ENCODE measurements at places on chromosomes 4 and X.

GRCh38 chr4:163757219-163757618 lies 262.7 kb downstream of the TMA16 start:
- DNase-seq = no peak

GRCh38 chr4:118314221-118314620 lies 38.6 kb downstream of the PRSS12 start:
- DNase-seq = no peak

GRCh38 chr4:40669504-40669903 lies 39.8 kb upstream of the RBM47 start:
- no peak for DNase-seq

DNA sequence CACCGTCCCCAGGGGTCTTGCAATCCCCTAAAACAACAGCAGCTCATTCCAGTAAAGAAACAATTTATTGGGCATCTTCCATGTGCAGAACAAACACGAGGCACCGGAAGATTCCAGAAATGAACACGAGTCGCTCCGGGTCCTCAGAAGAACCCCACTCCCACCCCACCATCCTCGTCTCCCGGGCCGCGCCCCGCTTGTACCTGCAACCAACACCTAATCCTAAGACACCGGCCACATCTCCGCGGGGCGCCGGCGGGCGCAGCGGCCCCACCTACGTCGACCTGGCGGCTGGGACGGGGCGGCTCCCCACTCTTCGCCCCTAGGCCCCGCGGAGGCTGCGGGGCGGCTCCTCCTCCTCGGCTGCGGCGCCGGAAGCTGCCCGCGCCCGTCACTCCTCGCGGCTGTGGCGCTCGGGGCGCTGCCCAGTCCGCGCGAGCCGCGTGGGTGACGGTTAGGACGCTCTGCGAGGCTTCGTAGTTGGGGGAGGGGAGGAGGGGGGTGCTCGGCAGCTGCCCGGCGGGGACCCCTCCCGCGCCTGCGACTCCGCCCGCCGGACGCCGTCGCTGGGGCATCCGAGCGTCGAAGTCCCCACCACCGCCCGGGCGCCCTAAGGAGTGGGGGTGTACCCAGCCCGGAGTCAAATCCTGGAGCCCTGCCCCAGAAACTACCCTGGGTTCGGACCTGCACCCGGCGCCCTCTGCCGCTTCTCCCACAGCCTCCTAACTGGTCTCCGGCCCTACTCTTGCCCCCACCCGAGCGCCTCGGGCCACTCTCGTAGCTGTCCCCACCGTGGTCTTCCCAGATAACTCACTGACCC lies at the start of gene CCDC158:
Gene CCDC158 (minus strand): TSS at position 380 of the 820 bp plus-strand sequence. CDS start 17,934 bp downstream, outside the sequence.
- DNase-seq = no peak

GRCh38 chrX:17737710-17737985 lies 355 bp downstream of the SCML1 start:
- no peak for DNase-seq

GRCh38 chr4:72690771-72691170 lies 121.8 kb upstream of the ADAMTS3 start:
- DNase-seq = no peak

DNA sequence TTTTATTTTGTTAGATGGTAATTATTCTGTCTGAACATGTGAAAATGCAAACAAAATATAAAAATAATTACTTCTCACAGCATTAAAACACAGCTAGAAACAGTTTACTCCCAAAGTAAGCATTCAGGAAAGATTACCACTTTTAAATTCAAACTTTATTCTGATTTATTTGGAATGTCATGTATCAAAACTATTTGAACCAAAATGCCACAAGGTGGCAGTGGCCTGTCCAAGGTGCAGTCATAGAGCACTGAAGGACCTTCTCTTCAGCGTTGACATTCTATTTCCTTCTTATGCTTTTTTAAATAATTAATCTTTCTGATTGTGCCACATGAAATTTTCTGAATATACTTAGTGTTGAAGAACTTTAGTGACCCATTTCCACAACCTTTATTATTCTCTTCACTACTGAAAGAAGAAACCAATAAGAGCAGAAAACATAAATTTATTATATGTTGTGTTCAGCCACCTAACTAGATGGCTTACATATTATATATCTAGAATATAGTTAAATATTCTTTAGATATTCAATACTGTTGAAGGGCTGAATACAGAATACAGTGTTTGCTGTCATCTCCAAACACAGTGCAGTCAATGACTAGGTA lies 283.6 kb downstream of the CFAP299 start:
- no peak for DNase-seq

DNA sequence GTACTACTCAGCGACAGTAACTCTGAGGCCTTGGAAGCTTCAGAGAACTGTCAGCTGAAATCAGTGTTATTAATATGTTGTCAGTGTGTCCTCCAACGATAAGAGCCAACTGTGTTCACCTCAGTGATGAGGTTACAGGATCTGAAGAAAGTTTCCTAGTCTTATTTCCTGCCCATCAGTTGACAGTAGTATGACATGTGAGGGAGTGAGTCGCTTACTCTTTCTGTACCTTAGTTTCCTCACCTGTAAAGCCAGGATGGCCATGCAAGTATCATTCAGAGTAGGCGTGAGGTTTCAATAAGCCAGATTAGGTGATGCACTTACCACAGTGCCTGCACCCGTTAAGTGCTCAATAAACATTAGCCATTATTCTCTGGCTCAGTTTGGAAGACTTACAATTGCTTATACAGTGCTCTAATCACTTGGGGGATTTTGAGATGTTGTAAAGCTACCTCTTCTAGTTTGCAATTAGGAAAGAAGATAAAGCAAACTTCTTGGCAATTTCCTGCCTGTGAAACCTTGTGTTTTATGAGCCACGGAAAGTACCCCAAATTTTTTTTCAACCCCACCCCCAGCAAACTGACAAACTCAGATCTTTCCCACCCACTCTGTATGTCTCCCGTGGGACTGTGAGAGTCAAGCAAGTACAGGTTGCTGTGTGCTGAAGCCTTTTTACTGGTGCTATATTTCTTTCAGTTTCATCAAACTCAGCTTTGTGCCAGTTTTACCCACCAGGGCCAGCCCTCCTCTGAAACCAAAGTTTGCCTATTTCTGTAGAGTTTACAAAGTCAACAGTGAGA lies 62.2 kb downstream of the ANXA3 start:
- DNase-seq = no peak

DNA sequence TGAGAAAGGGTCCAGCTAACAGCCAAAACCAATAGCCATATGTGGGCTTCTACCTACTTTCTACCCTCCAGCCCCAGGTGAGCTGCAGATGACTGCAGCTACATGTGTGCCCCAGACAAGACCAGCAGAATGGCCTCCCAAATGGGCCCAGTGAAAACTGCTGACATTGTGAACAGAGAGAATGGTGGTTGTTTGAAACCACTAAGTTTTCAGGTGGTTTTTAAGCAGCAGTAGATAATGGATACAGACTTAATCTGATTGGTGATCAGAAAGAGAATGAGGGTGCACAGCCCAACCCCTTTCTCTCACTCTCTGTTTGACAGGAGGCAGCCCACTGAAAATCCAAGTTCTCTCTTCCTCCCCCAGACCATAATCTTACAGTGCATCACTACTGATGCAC lies 42.5 kb upstream of the BBS12 start:
- DNase-seq = no peak

DNA sequence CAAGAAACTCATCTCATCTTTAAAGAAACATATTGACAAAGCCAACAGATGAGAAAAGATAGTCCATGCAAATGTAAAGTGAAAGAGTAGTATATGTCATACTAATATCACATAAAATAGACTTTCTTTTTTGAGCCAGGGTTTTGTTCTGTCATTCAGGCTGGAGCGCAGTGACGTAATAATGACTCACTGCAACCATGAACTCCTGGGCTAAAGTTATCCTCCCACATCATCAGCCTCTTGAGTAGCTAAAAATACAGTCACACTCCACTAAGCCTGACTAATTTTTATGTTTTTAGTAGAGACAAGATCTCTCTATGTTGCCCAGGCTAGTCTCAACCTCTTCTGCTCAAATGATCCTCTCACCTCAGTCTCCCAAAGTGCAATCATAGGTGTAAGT lies 51.8 kb upstream of the TRAM1L1 start:
- DNase-seq = no peak

GRCh38 chrX:11996810-11997209 lies 141.5 kb upstream of the FRMPD4 start:
- no peak for DNase-seq

- no peak for DNase-seq
Observed at GRCh38 chrX:72107841-72108595, 23.7 kb downstream of the RTL5 start.

GRCh38 chr4:3666263-3666662 lies 99.9 kb upstream of the ADRA2C start:
- no peak for DNase-seq

GRCh38 chrX:153349952-153350351 lies 16.0 kb downstream of the ZNF275 start:
- DNase-seq = no peak

DNA sequence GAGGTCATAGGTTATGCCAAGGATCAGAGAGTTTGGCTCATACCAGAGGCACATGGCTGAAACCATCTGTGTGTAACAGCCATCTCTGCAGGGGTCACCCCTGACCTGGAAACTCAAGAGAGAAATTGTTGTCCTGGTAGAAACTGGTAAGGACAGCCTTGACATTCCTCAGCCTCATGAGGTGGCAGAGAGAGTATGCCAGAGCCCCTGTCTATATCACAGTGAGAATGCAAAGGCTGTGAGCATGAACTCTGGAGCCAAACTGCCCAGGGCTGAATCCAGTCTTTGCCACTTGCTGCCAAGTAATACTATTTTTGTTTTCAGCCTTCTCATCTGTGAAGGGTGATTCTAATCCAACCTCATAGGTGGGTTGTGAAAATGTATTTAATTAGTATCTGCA lies 37.1 kb upstream of the CCDC149 start:
- no peak for DNase-seq

GRCh38 chr4:182188622-182189021 lies 54.6 kb upstream of the TENM3 start:
- DNase-seq = no peak

- DNase-seq = no peak
Observed at GRCh38 chr4:58209551-58209950, 1099.4 kb upstream of the IGFBP7 start.

- DNase-seq = no peak
Observed at GRCh38 chrX:8341814-8342590, 122.6 kb upstream of the VCX3B start.

DNA sequence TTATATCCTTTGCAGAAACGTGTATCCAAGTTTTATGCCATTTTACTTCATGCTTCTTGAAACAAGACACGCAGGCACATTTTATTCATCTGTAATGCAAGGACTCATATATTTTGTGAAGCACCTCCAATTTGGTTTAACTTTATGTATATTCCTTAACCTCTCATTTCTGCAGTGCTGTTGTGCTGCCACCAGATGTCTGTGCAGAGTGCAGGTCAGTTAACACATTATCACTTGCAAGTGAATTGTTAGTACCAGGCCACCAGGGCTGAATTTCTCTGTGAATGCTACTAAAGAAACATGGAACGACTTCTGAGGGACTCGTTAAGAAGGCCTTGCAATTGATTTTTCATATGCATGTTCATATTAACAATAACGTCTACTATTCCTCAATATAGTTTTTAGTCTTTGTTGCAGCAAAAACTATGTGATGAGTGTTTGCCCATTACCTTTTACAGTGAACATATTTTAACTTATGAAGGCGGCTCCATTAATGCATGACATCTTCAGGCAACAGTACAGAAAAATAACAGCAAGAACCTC lies 770.3 kb downstream of the NLGN4X start:
- DNase-seq = no peak

Data from NCI-H1105 treated with DMSO at 0.1 percent for 48 hours (cell line).